ENCODE measurements at places on chromosomes 13 and 19. TPM values are rescaled to one million over a fixed set of nuclear protein-coding genes. Genes with fewer than 3 reads are reported as not detected.

The FFAR1 gene
- total RNA-seq, result not detected

DNA sequence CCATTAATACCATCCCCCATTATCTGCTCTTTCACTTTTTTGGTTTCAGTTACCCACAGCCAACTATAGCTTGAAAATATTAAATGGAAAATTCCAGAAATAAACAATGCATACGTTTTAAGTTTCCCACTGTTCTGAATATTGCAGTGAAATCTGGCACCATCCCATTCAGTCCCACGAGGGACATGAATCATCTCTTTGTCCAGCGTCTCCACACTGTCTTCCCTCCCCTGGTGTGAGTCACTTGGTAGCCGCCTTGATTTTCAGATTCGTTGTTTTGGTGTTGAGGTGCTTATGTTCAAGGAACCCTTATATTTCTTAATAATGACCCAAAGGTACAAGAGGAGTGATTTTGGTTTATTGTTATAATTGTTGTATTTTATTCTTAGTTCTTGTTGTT is 246.1 kb downstream of the DCT start:
- H3K4me3 ChIP-seq, result no peak overlapping the region
- H3K4me1 ChIP-seq, result no peaks in the 10 kb centered on the region
- DNase-seq, result peak; percentile 7
- H3K27me3 ChIP-seq, result no peaks in the 10 kb centered on the region

GRCh38 chr19:42255766-42256745 is 1.1 kb upstream of the ERF start:
- H3K36me3 ChIP-seq, result no peaks in the 10 kb centered on the region
- DNase-seq, result peak; percentile 83
- H3K4me1 ChIP-seq, result peaks cover 42% of the 10 kb centered on the region
- no peaks in the 10 kb centered on the region for H3K27me3 ChIP-seq
- peak overlapping the region; percentile 97 for H3K27ac ChIP-seq

DNA sequence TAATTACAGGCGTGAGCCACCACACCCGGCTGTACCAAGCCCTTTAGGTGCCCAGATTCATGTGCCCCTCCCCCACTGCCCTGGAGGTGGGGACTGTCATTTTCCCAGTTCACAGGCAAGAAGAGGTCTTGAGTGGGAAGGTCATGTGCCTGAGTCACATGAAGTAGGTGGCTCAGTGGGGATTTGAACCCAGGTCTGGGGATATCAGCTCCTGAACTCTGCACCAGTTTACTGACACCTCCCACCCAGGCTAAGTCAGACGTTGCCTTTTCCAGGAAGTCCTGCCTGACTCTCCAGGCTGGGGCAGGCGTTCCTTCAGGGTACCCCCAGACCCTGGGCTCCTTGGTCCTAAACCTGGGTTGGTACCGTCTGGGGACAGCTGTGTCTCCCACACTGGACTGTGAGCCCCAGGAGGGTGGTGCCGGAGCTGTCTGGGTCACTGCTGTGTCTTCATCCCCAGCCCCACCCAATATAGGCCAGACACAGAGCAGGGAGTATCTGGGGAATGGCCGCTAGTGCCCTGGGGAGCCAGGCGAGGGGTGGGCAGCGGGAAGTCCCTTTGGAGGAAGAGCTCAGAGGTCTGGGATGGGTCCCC is 8.6 kb downstream of the VASP start:
- H3K36me3 ChIP-seq, result peaks cover 21% of the 10 kb centered on the region
- peak overlapping the region; percentile 73 for H3K27ac ChIP-seq
- H3K27me3 ChIP-seq, result no peaks in the 10 kb centered on the region
- no peak overlapping the region for H3K4me3 ChIP-seq

- no peaks in the 10 kb centered on the region for H3K36me3 ChIP-seq
- DNase-seq, result no peak
- H3K27me3 ChIP-seq, result peaks cover 16% of the 10 kb centered on the region
- no peak overlapping the region for H3K27ac ChIP-seq
Measured at GRCh38 chr13:110766671-110767430, 53.4 kb downstream of the ING1 start.

GRCh38 chr19:8641908-8642547 is 11.6 kb downstream of the NFILZ start:
- H3K27me3 ChIP-seq, result peaks cover 45% of the 10 kb centered on the region
- no peaks in the 10 kb centered on the region for H3K36me3 ChIP-seq
- H3K27ac ChIP-seq, result no peak overlapping the region
- no peak overlapping the region for H3K4me3 ChIP-seq
